ENCODE measurements at places on chromosomes 3 and 15.
A peak's percentile ranks its signal among the peaks of the same experiment; 100 is the strongest.

DNA sequence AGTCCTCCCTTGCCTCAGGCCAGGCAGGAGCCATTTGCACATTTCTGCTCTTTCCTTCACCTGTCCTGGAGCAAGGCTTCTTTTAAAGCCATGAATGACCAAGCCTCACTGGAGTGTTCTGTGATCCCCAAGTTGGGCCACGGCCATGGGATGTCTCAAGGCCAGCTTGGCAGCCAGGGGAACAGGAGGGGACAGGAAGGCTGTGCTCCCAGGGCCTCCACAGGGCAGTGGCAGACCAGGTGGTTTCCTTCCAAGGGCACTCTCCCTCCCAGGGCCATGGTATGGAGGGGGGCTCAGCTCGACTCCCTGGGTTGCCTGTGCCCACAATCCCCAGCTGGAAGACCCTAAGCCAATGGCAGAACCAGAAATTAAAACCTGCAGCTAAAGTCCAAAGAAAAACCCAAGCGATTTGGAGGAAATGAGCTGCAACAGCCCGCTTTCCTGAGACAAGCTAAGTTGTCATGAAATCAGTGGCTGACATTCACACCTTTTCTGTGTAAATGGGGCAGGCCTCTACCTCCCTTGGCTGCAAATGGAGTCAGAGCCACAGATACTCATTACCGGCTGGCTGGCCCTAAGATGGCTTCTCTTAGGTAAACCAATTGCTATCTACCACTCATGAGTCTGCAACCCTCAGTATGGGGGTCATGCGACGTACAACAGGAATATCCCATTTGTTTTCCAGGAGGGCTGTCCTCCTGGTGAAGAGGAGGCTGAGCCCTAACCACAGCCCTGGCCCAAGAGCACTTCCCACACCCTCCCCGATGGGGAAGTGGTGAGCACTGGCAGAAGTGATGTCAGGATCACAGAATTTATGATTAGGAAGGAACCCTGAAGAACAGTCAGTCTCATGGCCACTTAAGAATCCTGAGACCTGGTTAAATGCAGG lies 83.3 kb downstream of the SNRK start:
- peak; percentile 56 for DNase-seq

DNA sequence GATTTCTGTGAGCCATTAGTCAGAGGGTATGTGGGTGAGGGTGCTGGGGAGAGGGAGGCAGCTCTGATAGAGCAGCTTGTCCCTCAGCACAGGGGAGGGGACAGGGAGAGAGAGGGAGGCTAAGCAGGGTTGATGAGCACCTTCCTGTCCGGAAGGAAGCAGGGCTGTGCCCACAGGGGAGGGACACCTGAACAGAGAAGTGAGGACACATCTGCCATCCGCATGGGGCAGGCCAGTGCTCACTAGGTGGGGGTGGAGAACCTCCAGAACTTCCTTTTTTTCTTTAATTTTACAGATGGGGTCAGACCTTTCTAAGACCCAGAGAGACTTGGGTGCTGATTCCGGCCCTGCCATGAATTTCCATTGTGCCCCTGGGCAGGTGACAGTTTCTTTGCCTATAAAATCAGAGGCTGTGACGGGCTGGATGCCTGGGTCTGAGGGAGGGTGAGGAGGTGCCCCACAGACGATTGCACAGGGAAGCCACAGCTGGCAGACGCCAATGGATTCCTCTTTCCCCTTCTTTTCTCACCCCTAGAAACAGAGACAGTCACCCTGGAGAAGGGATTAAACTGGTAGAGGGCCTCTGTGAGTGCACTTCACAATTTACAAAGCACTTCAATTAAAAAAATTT lies 4.1 kb upstream of the TGM5 start:
- DNase-seq = no peak

GRCh38 chr3:120641696-120642246 lies 40.3 kb downstream of the HGD start:
- DNase-seq = no peak

GRCh38 chr15:24878153-24878552 lies 76.6 kb upstream of the SNRPN start:
- DNase-seq = no peak

GRCh38 chr3:154003649-154004048 lies 117.5 kb upstream of the ARHGEF26 start:
- DNase-seq = no peak

- DNase-seq = no peak
These were observed 42.9 kb downstream of the TNFAIP8L3 start for GRCh38 chr15:51051776-51052175.

GRCh38 chr3:101478980-101479379 lies 34.0 kb downstream of the SENP7 start:
- DNase-seq = no peak

- DNase-seq = no peak
These were observed 26.7 kb downstream of the TMEM43 start for GRCh38 chr3:14151471-14152083.

DNA sequence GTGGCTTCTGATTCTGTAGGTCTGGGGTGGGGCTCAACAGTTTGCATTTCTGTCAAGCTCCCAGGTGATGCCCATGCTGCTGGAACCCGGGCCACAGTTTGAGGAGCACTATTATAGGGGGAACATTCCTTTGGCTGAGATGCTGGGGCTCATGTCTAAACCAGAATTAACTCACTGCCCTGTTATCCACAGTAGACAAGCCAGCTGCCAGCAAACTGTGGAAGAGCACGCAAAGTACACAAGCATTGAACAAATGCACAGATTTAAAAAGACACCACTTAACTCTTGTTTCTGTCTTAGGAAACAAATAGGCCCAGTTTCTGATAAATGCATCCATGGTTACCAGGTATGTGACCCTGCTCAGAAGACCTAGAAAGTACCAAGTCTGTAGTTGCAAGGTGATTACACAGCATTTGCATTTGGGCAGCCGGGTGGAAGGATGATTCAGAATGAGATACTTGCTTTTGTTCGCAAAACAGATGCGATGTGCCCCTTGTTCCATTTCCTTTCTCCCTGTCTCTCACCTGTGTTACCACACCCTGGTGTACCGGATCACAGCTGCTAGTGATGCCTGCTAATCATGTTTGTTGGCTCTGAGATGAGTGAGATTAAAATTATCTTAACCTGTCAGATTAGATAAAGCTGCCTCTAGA lies 12.4 kb downstream of the GYG1 start:
- no peak for DNase-seq

- DNase-seq = no peak
These were observed 538.3 kb downstream of the EDEM1 start for GRCh38 chr3:5725801-5726200.

DNA sequence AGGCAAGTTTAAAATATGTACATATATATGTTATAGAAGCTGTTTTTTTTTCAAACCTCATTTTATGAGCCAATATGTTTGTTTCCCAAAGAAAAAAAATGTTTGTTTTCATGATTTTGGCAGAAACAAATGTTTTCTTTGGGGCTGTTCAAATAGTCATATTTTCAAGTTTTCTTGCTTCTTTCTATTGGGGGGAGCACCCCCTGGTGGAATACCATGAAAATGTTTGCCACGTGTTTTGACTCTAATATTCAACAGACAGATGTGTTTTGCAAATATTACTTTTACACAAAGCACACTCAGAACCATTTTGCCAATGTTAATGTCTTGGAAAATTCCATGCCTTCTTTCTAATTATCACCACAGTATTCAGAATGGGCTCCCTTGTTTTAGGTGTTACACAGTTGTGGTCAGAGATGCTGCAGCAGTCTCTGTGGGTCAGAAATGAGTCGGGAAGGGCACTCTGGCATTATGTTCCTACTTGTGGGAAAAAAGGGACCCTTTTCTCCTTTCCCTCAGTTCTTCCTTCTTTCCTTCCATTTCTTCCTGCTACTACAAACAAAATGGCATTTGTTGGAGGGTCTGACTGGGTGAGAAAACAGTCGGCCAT lies 817.0 kb downstream of the TUSC7 start:
- no peak for DNase-seq

DNA sequence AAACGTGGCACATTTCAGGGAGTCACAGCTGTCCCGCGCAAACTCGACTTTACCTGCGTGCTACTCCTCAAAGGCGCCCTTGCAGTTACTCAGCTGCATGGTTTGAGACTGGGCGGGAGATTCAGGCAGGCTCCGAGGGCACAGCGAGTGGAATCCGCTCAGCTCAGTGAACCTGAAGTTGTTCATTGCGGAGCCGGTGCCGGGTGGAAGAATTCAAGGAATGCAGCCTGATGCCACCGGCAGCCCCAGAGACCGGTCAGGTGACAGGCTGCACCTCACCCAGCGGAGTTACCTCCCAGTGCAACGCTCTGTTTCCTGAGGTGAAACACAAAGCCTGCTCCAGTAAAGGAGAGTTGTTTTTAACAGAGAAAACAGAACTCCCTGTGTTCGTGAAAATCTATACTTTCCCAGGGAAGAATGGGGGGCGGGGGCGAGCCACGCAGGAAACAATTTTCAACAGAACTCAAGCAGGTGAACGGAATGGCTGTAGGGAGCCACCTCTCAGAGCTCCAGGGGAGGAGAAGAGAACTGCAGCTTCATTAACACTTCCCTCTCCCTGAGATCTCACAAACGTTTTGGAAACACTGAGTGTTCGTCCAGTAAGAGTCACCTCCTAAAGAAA lies 3.8 kb downstream of the VEPH1 start:
- peak; percentile 62 for DNase-seq

- DNase-seq = no peak
These were observed 96.8 kb downstream of the ZNF385D start for GRCh38 chr3:21654241-21654640.

- no peak for DNase-seq
These were observed 14.1 kb downstream of the SIDT1 start for GRCh38 chr3:113546414-113546893.

DNA sequence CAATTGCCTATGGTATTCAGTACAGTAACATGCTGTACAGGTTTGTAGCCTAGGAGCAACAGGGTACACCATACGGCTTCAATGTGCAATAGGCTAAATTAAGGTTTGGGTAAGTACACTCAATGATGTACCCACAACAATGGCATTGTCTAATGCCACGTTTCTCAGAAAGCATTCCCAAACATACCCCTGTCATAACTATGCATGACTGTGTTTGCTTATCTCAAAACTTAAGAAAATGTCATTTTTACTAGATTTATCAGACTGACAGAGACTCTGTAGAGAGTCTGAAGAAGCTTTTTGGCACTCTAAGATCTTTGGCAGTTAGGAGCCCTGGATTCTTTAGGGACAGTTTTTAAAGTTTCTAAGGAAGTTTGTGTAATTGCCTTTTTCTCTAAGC lies 59.9 kb downstream of the MECOM start:
- no peak for DNase-seq

- no peak for DNase-seq
These were observed 774 bp upstream of the TMCO5A start for GRCh38 chr15:37933666-37934065.

GRCh38 chr3:150756491-150757059 lies 6.4 kb downstream of the SIAH2 start:
- no peak for DNase-seq

DNA sequence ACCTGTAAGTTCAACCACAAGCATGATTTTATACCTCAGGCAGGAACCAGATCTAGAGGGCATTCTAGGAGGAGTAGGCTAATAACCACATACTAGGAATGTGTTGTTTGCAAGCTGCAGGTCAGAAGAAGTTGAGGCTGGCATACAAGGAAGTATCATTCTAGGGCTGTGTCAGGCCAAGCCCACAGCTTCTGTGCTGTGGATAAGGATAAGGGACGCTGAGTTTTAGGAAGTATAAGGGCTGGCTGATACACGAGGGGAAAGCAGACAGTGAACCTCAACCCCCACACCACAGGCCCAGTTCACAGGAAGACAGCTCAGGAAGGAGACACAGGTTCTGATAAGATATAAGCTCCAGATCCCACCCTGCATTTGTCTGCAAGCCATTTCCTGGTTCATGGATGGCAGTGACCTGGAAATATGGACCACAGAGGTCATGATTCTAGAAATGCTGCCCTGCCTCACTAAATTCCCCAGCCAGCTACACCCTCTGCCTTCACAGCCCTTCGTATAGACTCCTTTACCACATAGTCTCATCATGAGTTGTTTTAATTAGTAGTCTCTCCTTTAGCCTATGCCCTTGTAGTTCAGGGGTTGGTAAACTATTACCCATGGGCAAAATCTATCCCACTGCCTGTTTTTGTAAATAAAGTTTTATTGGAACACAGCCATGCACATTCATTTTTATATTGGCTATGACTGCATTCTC lies 260.7 kb downstream of the OPA1 start:
- no peak for DNase-seq

DNA sequence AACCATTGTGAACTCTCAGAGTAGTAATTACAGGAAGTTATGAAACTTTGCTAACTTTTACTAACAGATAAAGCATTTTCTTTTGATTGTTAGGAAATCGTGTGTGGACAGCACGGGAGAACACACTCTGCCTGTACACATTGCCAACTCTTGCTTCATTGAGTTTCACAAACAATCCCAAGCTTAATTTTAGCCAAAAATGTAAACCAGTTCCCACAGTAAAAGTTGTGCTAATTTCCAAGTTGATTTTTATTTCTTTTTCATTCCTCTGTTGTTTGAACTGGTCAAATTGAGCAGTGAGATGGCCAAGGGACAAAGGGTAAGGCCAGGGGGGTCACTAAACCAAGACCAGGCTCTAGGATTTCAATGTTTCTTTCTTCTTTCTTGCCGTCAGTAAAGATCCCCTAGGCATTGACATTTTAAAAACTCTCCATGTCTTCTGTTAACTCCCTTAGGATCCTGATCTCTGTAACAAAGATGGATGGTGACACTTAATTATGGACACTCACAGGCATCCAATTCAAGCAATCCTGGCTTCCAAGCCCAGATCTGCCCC lies 414.9 kb downstream of the RBMS3 start:
- no peak for DNase-seq

- no peak for DNase-seq
These were observed 822 bp downstream of the MRPL3 start for GRCh38 chr3:131501949-131502348.

DNA sequence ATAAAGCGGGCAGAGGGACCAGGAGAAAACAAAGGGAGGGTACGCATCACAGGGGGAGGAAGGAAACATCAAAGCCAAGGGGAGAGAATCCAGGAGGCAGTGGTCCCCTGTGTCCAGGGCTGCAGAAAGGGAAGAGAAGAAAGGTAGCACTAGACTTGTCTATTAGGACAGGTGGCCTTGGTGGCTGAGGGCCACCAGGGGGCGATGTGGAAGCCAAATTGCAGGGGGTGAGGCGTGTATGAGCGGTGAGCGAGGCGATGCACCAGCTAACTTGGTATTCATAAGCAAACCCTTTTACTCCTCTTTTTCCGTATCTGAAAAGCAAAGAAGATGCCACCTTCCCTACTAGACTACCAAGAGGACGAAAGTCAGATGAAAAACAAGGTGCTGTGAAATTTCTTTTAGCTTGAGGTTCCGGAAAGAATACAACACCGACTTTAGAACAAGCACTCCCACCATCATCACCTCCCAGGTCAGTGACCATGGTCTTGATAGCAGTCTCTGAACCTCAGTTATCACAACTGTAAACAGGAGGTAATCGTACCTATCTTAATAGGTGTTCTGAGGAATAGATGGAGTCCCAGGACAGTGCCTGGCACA lies 654.4 kb upstream of the ADAMTS9 start:
- DNase-seq = no peak

GRCh38 chr15:90617171-90617570 lies 87.4 kb downstream of the CRTC3 start:
- no peak for DNase-seq

- DNase-seq = no peak
These were observed 66.3 kb downstream of the ISG20 start for GRCh38 chr15:88704791-88705768.
